Activated T-helper 1 cell treated with Interleukin-2 at 50 U/mL for 16 hours (primary cell): ENCODE measurements at places on chromosomes 1 and 21.

- DNase-seq: no peak
Measured at GRCh38 chr1:88118176-88118845, 565.8 kb upstream of the PKN2 start.

- no peak for DNase-seq
Measured at GRCh38 chr1:212792396-212792908, 758 bp downstream of the TATDN3 start.

- DNase-seq: no peak
Measured at GRCh38 chr1:206108635-206109034, 8.6 kb downstream of the AVPR1B start.

- DNase-seq: no peak
Measured at GRCh38 chr1:95094923-95095322, 22.2 kb upstream of the ALG14 start.

DNA sequence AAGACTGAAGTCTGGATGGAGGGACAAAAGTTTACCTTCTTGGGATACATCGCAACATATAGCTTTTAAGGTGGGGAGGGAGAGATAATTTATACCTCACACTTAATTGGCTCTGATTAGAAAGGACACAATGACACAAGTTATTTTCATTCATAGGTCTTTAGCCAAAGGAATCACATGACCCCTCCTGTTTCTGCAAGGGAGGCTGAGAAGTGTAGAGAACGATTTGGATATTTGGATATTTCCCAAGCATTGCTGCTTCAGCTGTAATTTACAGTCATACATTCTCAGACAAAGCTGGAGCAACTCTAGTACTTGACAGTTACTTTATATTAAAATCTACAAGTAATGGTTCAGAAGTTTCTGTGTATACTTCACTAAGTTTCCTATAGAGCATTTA, 24.2 kb downstream of the DAP3 start:
- no peak for DNase-seq

- DNase-seq: no peak
Measured at GRCh38 chr1:192161976-192162375, 3.7 kb downstream of the RGS18 start.

GRCh38 chr1:211699059-211699458, 23.6 kb upstream of the NEK2 start:
- no peak for DNase-seq

DNA sequence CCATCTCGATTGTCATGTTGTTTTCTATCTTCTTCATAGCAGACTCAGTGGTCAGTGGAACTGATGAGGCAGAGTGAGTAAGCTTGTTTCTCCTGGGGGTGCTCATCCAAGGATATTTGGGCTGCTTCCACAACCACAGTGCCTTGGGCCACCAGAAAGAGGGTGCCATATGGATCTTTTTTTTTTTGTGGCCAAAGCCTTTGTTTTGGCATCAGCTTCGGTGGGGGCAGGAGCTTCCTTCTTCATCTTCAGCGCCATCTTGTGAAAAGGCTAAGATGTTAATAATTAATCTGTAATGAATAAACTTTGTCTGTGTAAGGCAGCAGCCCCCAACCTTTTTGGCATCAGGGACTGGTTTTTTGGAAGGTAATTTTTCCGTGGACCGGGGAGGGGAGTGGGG, 6.6 kb upstream of the PLPP3 start:
- DNase-seq: no peak

GRCh38 chr1:183483224-183483623, 10.9 kb downstream of the SMG7 start:
- no peak for DNase-seq

DNA sequence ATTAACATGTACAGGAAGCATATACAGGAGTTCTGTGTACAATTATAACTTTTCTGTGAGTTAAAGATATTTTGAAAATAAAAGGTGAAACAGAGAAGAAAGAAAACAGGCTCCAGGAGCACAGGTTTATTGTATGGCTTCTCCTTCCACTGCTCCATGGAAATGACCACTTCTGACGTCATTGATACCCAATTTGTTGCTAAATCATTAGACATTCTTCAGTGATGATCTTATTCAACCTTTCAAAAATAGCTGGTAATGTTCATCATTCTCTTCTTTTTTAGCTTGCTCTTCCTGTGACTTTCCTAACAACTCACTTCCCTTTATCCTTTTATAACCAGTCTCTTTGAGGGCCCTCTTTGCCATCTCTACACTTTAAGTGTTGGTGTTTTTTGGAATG, 77.8 kb downstream of the KCNK2 start:
- DNase-seq: no peak

DNA sequence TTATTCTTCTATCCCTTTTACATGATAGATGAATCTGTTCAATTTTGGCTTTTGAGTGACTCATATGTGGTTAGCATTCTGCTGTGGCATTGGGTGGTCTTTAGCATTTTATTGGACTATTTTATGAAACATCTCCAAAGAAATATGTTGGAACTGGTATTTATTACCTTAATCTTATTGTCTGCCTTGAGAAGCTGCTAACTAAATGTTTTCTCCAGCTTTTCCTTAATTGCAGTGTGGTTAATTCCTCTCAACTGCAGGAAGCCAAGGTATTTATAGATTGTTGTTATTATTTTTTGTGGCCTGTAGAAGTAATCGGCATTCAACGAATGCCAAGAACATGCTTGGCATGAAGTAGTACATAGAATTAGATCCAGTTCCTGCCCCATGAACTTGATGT, 64.1 kb downstream of the NOS1AP start:
- no peak for DNase-seq

DNA sequence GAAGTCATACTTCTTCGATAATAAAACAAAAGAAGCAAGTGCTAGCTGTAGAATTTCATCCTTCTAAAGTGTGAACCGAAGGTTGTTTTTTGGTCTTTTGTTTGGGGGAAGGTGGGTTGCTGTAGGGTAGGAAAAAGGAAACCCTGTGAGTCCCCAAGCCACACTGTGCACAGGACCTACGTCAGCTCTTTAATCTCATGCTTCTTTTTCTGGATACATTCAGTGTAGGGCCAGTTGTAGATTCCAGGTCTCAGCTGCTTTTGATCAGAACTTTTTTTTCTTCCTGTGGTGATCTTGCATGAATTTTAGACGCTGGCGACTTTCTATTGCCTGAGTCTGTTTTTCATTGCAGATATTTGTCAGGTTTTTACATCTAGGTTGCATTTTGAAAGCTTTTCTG, 40.2 kb downstream of the BCL9 start:
- DNase-seq: no peak

DNA sequence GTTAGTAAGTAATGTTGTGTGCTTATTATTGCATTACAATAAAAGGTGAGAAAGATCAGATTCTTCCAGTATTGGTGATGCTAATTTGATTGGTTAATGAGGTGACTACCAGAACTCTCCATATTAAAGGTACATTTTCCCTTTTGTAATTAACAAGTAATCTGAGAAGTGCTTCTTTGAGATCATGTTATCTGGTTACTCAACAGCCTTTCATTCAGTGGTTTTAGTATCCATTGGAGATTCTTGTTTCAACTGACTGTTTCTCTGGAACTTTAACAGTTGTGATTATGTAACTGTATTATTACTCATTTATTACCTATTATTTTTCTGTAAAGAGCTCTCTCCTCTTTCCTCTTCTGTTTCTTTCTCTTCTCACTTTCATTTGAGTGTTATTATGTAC, 86.7 kb downstream of the PEX14 start:
- DNase-seq: no peak

- no peak for DNase-seq
Measured at GRCh38 chr1:6471086-6471969, 5.4 kb upstream of the TNFRSF25 start.

DNA sequence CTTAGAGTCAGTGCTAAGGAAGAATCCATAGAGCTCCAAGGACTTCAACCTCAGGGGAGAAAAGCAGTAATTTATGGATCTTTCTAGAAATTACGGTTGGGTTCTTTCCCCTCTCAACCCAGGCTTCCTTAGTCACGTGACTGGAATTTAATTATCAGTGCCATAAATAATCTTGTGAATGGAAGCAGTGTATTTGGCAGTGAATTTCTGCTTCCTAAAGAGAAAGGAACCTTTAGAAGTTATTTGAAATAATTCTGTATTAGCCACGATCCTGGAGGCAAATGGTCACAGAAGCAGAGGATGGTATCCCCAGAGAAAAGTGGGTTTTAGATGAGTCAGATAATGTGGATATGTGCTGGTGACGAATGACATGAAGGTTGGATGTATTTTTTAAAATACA, 89.6 kb downstream of the NFIA start:
- no peak for DNase-seq
